NCI-H2227 treated with DMSO at 0.1 percent for 48 hours (cell line): ENCODE measurements at places on chromosomes 2 and 18.

- peak; percentile 81 for DNase-seq
These were observed 107.6 kb upstream of the NOSTRIN start for GRCh38 chr2:168694866-168695265.

DNA sequence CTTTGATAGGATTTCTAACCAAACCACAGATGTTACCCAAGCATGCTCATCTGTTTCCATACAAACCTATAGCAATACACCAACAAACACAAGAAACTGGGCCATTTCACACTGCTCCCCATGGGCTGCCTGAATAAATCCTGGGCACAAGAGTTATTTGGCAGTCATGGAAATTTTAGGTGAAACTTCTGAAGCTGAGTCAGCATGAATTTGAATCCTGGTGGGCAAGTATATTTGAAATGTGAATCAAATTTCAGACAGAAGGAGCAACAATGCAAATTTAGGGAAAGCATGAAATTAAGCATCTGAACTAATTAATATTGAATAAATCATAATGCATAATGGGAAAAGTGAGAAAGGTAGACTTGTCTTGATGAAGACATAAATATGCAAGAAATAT is 15.9 kb upstream of the TRIM43 start:
- no peak for DNase-seq

DNA sequence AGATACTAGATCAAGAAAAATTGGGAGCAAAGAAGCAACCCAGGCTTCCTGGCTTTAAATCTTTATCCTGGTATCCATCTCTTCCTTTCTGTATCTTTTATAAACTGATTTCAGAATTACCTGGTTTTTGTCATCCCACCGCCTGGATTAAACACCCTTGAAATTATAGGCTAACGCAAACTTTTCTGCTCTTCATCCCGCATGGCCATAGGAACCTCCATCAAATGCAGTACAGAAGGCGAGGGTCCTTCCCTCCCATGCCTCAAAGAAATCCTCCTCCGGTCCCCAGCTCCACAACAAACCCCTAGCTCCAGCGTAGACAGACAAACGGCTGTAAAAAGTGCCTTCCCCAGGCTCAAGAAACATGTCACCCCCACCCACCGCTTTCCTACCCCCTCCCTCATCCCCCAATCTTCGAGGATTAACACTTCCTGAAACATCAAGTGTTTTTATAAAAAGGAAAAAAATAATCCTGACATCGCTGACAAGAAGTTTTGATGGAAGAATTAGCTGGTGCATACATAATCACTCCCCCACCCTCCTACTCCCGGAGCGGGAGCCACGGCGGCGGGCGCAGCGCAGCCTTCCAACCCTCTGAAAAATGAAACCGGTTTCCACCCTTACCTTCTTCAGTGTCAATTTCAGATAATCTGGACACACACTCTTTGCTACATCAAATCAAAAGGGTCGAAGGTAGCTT is 7.6 kb downstream of the DLX1 start:
- no peak for DNase-seq

- DNase-seq = no peak
These were observed 313.4 kb upstream of the CCDC68 start for GRCh38 chr18:55272510-55273243.

DNA sequence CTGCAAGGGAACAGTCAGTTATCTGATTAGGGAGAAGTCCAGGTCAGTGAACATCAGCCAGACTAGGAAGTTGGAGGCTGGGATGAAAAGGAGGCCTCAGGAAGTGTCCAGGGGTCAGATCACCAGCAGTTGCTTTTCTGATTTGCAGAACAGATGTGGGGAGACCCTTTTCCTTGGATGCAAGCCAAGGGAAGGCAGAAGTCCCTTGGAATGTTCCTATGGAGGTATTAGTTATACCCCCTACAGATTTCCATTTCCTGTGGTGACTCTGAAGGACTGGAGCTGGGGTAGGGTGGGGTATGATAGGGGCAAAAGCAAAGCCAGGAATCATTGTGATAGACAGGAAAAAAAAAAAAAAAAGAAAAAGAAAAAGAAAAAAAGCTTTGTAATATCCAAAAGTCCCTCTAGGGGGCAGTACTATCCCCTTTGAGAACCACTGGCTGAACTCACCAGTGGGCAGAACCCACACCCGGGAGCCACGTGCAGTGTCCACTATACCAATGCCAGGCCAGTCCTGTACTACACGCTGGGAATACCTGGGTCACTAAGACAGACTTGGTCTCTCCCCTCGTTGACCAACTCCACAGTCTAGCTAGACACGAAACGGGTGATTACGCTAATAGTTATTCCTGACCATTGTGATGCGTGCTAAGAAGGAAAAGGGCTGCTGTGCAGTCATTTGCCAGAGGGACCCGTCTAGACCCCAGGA is 7.4 kb downstream of the DYSF start:
- no peak for DNase-seq

GRCh38 chr2:9610781-9611548 is 19.8 kb downstream of the YWHAQ start:
- DNase-seq = no peak

GRCh38 chr2:151403914-151404313 is 5.8 kb upstream of the RIF1 start:
- no peak for DNase-seq
